ENCODE measurements at places on chromosomes 5 and 9. TPM values are rescaled to one million over a fixed set of nuclear protein-coding genes. Genes with fewer than 3 reads are reported as not detected.

The PRSS3 gene
- not detected for total RNA-seq

The RLN2 gene
- total RNA-seq: not detected

The OBP2B gene
- not detected for total RNA-seq

The KLHL9 gene
- total RNA-seq: 12.2 TPM

DNA sequence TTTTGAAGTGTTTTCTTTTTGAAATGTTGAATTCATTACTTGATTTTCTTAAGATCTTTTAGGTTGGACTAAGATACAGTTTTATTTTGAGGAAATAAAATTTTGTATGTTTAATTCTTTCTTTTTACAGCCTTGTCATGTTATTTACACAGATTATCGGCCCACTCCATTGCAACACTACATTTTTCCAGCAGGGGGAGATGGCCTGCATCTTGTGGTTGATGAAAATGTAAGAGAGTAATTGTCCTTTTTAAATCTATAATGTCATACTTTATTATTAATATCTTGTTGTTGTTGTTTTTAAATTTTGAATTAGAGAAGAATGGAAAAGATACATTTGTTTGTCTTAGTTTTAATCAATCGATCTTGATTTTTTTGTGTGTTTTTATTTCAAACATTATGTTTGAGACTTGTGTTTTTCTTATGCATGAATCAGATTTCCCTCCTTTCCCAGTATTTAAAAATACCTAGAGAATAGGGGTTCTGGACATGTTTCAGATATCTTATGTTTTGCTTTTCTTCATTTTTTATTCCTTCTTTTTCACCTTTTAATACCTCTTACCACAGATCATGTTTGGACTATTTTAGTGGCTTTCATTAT is 36.7 kb downstream of the MTREX start:
- no peak for DNase-seq

DNA sequence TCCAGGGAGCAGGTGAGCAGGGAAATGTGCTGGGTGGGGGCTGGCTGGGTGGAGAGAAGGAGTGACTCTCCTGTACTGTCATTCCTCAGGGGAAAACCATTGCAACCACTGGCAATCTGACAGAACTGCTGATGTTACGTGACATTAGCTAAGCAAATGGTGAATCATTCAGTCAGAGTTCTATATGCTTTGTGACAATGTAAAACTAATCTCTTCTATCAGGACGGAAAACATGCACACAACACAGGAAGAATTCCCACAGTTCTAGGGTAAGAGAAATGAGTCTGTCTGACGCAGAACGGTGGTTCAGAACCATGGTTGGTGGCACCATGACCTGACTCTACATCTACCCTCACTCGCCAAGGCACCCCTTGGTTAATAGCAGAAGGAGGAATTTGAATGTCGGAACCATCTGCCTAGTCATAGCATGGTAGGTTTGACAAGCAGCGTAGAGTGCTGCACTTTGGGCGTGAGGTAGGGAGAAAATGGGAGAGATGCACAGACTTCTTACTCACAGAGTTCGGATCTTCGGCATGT is 243.6 kb upstream of the PANK3 start:
- DNase-seq: no peak

GRCh38 chr5:154198611-154199230 is 8.2 kb downstream of the GALNT10 start:
- no peak for DNase-seq

- DNase-seq: no peak
Measured at GRCh38 chr5:141514330-141515133, 25.7 kb downstream of the PCDHGC5 start.

DNA sequence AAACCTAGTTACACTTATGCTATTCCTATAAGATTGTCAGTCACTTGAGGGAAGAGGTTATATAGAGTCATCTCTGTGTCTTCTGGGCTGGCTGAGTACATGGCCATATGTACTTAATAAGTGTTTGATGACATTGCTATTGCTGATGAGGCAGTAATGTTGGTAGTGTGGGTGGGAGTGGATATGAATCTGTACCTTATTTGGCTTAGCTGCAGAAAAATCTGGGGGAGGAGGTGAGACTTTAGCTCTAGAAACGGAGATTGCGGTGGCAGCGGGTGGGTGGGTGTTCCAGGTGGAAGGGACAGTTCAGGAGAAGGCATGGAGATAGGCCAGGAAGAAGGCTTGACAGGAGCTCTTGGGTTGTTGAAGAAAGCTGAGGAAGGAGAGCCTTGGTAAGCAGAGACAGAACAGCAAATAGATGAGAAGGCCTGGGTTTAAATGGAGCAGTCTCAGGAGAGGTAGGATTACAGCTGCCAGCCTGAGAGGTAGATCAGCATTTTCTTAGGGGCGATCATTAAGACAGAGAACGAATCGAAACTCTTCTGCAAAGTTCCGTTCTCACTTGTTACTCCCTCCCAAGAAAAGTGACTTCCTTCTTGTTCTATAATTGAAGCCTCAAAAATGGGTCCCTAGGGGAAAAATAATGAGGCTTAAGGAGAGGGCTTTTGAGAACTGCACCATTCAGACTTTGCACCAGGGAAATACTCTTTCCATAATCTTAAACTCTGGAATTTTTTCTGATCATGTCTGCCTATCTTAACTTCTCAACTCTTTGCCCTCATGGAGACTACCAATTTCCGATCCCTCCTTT is 160.5 kb downstream of the UNC13B start:
- DNase-seq: no peak

- no peak for DNase-seq
Measured at GRCh38 chr5:168654211-168654721, 75.1 kb upstream of the PANK3 start.

DNA sequence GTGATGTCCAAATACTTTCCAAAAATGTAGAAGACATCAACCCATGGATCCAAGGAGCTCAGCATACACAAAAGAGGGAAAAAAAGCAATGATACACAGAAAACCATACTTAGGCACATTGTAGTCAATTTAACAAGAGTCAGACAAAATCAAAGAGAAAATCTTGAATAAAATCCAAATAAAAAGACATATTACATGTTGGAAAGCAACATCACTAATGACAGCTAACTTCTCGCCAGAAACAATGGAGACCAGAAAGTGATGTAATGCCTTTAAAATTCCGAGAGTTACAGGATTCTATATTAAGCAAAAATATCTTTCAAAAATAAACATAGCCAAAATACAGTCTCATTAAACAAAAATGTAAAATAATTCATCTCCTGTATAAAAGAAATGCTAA is 79.8 kb upstream of the SLCO4C1 start:
- DNase-seq: no peak

DNA sequence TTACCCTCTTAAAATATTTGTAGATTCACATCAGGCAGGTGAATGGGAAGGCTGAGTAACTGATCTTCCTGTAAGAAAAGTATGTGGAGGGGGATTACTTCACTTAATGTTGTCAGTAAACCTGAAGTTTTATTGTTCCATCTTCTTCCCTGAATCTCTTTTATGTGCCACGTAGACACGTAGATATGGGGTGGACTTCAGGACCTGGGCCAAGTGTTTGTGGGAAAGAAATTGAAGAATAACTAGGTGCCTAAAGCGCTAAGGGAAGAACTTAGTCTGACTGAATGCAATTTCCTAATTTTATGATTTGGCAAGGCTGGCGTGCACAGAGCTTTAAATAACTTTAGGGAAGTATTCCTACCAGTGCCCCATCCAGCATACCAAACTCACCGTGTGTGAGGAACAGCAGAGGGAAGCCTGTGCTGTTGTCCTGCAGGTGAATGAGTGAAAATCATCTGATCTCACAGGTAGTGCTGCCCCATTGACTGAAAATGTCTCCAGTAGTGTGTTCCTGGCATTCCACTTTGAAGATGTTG is 323.4 kb downstream of the KDM4C start:
- no peak for DNase-seq

DNA sequence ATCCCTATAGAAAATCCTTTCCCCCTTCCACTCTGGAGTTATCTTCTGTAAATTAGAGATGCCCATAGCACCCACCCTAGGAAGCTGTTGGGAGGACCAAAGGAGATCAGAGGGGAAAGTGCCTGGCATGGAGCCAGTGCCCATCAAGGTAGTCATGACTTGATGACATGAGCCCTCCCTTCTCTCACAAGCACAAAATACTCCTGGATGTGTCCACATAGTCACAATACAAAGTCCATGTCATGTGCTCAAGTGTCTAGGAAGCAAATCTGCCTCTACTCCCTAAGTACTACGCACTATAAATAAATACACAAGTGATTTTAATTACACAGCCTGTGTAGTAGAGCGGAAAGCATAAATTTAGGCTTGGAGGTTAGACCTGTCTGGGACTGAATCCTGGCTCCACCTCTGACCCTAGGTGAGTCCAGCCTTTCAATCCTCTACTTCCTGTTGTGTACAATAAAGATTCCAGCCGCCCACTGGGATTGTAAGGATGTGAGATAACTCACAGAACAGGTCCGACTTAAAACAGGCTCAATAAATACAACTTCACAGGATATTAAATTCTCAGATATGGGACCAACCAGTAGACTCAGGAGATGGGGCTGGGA is 30.6 kb downstream of the TTC39B start:
- no peak for DNase-seq

DNA sequence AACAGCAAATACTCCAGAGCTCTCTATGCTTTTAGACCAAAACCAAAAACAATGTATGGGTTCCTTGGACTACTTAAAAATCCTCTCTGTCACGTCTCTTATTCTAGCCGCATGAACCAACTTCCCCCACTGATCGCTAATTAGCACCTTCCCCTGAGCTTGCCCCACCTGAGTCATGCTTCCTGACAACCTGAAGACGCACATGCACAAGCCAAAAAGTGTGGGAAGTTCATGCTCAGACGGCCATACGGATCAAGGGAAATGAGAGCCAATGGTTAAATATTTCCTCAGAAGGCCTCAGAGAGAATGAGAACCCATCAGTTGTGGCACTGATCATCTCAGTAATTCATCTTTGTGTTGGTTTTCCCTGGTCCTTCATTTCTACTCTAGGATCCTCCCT is 199.7 kb downstream of the BNC2 start:
- DNase-seq: no peak

DNA sequence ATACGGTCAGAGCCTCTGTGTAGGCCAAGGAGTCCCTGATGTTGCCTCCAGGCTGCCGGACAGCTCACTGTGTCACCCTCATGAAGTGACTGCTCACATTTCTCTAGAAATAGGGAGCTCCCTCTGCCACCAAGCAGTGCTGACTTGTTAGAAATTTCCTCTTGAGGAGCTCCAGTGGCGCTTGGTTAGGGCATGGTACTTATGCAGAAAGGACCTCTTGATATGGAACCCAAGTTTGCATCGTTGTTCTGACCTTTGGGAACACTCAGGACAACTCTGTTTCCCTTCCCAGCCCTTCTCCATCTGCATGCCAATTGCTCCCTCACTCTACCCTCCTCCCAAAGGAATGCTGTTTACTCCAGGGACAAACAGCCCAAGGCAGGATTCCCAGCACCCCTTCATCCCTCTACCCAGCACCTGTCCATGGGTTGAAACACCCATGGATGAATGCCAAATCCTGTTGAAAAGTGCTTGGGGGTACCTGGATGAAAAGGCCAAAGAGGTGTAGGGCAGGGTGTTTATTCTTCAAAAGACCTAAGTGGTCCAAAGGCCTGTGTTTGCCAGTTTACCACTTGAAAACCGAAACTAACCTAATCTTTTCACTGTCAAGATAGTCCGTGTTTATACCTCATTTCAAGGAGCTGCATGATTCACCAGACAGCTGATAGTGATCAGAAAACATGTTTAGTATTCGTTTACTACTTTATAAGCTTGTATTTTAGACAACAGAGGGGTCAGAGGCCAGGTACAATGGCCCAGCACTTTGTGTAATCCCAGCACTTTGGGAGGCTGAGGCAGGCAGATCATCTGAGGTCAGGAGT is 51.1 kb downstream of the KLF4 start:
- DNase-seq: no peak
